Activated T-cell treated with anti-CD3 and anti-CD28 coated beads for 48 hours (primary cell): ENCODE measurements at places on chromosomes 11 and 22.

DNA sequence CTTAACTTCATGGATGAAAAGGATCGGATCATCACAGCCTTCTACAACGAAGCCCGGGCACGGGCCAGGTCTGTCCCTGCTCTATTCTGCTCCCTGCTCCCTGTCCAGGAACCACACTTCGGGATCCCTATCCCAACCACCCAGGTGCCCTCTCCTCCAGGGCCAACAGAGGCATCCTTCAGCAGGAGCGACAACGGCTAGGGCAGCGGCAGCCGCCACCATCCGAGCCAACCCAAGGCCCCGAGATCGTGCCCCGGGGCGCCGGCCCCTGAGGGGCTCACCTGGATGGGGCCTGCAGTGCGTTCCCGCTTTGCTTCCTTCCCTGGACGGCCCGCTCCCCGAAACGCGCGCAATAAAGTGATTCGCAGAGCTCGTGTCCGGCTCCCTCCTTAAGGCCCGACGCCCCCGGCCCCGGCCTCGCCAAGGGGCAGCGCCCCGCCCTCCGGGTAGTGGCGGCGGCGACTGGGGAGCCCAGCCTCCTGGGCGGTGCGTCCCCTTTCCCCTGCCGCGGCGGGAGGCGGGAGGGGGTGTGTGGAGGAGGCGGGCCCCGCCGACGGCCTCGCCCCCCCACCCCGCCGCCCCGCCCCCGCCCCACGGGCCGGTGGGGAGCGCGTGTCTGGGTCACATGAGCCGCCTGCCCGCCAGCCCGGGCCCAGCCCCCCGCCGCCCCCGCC, at the start of gene VEGFB:
Gene VEGFB (plus strand): TSS at position 672 of the 674 bp plus-strand sequence. CDS start 250 bp downstream, outside the sequence.
- peak; percentile 69 for DNase-seq

- DNase-seq: no peak
Measured at GRCh38 chr11:12140186-12140793, 29.9 kb downstream of the MICAL2 start.

GRCh38 chr11:9600166-9600565, 26.7 kb downstream of the WEE1 start:
- DNase-seq: no peak

GRCh38 chr11:128146926-128147605, 440.3 kb downstream of the ETS1 start:
- no peak for DNase-seq

DNA sequence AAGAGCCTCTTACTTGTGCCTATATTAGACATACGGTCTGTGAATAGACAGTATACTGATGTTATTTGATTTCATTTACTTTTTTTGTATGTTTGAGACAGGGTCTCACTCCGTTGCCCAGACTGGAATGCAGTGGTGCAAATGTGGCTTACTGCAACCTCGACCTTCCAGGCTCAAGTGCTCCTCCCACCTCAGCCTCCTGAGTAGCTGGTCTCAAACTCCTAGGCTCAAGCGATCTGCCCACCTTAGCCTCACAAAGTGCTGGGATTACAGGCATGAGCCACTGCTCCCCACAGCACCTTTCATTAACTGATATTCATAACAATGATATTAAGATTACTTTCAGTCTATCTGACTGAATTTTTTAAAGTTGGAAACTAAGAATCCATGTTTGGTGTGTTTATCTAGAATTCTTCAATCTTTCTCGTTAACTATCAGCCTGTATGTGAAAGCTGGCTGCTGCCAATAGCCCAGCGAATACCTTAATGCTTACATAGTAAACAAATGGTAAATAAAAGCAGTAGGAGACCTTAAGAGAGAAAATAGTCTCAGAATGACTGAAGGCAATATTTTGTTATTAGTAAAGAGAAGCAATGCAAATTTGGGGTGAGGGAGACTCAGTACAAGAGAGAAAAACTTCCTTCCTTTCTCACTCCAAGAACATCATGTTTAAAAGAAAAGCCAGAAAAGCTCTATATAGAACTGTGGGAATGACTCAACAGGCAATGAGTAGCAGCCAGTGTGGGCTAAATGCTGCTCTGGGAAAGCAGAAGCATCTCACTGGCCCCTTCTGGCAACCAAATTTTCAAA, 101.9 kb downstream of the MRTFA start:
- DNase-seq: no peak

DNA sequence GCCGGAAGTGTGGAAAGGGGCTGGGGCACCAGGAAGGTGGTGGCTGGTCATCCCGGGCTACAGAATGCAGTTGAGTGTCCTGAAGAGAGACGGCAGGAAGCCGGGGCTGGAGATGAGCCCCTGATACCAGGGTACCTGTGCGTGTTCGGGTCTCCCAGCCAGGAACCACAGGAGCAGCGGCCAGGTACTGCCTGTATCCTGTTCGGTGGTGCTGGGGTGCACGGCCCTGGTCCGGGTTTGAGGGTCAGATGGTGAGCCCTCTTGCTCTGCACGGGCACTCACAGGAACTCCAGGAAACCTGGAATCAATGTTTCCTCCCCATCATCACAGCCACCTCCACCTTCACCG, 253.1 kb upstream of the B3GAT1 start:
- no peak for DNase-seq

DNA sequence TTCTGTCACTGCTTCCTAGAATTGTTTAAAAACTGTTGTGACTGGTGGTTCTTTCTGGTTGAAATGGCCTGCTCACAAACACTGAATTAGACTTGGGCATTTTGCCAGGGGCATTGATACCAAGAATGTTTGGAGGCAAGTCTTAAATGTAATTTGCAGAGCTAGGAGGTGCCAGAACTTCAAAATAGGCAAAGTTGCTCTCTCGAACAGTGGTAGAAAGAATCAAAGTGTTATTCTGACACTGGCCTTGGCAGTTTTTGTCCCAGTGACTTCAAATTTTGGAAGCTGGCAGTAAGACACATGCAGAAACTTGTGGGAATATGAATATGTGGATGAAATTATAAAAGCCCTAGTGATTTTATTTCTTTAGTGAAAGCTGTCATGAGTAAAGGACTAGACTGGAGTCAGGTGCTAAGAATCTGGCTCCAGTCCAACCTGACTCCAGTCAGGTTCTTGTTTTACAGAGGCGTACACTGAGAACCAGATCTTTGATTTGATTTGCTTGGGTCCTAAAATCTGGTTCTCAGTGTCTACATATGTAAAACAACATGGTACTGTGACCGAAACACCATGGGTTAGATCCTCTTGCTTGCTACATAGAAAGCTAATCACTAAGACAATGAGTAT, 20.9 kb downstream of the SVIP start:
- DNase-seq: no peak

- DNase-seq: no peak
Measured at GRCh38 chr11:69066122-69067112, 17.7 kb downstream of the TPCN2 start.

GRCh38 chr11:65478388-65479183, 20.3 kb upstream of the MALAT1 start:
- no peak for DNase-seq

DNA sequence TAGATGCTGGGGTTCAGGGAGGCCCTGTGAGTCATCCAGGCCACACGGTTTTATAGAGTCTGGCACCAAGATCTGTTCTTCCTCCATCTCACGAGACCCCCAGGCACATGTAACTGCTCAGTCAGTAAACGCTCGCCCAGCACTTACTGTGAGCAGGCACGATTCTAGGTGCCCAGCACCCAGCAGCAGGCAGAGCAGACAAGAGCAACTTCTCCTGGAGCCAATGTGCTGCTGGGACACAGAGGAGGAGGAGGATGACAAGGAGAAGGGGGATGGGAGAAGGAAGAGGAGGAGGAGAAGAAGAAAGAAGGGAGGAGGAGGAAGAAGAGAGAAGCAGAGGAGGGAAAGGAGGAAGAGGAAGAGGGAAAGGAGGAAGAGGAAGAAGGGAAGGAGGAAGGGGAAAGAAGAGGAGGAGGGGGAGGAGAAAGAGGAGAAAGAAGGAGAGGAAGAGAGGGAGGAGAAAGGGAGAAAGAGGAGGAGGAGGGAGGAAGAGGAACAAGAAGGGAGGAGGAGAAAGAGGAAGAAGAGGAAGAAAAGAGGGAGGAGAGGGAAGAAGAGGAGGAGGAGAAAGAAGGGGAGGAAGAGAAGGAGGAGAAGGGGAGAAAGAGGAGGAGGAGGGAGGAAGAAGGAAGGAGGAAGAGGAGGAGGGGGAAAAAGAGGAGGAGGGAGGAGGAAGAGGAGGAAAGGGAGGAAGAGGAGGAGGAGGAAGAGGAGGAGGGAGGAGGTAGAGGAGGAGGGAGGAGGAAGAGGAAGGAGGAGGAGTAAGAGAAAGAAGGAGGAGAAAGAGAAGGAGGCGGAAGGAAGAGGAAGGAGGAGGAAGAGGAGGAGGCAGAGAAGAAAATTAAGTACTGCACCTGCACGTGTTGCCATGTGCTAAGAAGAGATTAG, 77.6 kb upstream of the RTL6 start:
- DNase-seq: no peak

DNA sequence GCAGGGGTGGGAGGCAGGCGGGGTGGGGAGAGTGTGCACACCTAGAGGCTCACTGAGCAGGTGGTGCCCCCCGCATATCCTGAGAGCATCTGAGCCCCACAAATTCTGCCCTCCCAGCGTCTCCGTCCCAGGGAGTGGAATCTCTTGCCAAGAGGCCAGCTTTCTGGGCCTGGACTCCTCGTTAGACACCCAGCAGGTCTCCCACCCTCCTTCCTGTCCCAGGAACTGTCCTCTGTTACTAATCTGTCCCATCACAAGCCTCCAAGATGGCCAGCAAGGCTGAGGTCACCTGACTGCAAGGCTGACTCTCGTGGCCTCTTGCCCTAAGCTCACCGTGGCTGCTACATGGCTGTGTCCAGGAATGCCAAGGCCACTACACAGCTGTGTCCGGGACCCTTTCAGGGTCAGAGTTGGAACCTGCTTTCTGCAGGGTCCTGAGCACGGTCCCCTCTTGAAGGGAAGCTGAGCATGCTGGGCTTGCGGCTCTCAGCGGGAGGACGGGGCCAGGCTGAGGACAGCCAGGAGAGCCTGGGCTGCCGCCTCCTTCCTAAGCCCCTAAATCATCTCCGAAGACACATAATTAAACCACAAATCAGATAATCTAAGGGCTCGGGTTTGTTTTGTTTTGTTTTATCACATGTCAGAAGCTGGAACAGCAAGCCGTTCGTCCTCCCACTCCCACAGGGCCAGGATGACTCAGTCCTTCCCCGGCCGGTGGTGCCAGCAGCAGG, 1327.3 kb downstream of the TBC1D22A start:
- no peak for DNase-seq

GRCh38 chr11:112649856-112650255, 311.4 kb upstream of the NCAM1 start:
- DNase-seq: no peak

- DNase-seq: no peak
Measured at GRCh38 chr22:29772170-29772641, 5.0 kb downstream of the UQCR10 start.

GRCh38 chr11:119166368-119167076, 2.0 kb upstream of the NLRX1 start:
- no peak for DNase-seq

- DNase-seq: no peak
Measured at GRCh38 chr11:65806979-65807378, 20.1 kb downstream of the OVOL1 start.

- DNase-seq: no peak
Measured at GRCh38 chr22:31488346-31488883, 1.2 kb downstream of the EIF4ENIF1 start.

- peak; percentile 45 for DNase-seq
Measured at GRCh38 chr11:133834682-133835592, 10.4 kb downstream of the SPATA19 start.

DNA sequence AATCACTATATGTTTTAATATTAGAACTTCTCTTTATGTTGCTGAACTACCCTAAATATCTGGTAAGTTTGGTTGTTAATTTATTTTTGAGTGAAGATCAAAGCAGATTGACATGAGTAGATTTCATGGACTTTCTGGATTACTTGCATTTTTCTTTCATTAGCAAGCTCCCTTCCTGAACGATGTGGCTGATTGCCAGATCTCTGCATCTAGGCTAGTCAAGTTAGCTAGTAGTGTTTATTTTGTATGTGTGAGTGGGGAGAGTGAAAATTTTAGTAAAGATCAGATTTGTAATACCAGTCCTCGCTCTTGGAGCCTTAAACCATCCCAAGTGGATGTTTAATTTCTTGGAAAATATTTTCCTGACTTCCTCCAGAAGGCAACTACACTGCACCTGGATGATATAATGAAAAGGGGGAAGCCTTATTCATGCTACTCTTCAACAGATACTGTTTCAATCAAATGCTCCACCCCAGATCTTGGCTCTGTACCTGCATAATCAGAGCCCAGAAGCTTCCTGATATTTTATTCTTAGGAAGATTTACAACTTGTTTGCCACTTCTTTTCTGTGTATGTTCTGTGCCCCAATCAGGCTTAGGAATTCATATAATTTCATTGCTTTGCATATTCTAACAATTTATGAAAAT, 143.2 kb upstream of the GRIA4 start:
- no peak for DNase-seq

DNA sequence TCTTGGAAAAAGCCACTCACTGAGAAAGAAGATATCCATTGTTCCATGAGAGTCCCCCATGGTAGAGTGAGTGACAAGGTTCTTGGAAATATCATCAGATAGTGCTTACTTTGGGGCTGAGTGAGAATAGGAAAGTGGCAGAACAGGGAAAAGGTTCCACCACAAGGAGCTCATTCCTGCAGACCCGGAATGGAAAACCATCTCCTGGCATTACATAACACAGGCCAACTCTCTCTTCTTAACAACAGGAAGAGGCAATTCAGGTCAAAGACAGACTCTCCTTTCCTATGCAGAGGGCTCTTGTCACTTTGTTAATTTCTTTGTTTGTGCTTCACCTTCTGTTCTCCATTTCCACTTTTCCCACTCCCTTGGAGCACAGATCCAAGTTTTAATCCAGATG, 259.7 kb downstream of the KIRREL3 start:
- DNase-seq: no peak
